ENCODE measurements at places on chromosomes 13 and 19. TPM values are rescaled to one million over a fixed set of nuclear protein-coding genes. Genes with fewer than 3 reads are reported as not detected.
A peak's percentile ranks its signal among the peaks of the same experiment; 100 is the strongest.

Gene PCDH17
- 0.34 TPM for total RNA-seq

Gene KCNJ14
- 0.90 TPM for total RNA-seq

Gene LILRA5
- not detected for total RNA-seq

Gene ZNF675
- total RNA-seq, result 5.9 TPM

Gene ZNF526
- 16.6 TPM for total RNA-seq

Gene PRR36
- total RNA-seq, result 0.38 TPM

Gene ANKRD24
- total RNA-seq, result 0.47 TPM

Gene LYL1
- total RNA-seq, result 0.47 TPM

Gene RNF225
- not detected for total RNA-seq

DNA sequence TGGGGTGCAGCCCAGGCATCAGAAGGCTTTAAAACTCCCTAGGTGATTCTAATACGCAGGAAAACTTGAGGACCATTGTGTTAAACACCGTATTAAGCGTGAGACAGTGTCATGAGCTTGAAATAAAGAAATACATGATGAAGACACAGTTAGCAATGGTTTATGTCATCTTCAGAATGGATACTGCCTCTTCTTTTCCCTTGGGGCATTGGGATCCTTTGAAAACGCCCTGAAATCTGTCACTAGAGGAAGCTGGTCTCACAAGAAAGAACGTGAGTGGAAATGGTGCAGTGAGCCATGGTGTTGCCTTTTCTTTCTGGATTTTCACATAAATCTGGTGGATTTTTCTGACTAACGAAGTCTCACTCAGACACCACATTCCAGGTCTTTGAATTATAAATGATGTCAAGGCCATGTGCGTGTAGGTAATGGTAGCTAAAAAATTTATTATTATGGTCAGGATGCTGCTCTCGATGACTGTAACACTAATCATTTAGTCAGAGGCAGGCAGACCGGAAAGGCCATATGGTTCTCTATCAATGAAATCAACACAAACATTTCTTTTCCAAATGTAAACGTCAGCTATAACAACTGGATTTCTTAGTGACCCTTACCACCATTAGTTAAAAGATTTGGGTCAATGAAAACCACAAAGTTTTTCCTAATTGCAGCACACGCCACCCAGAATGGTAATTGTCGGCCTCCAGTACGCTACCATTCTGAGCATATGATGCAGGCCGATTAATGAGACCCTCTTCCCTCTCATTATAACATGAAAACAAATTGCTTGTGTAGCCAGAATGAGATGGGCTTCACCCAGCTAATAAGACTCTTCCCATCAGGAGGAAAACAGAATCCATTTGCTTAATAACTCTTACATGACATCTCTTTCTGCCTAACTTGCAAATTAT, 105.6 kb downstream of the SLC7A1 start:
- H3K27me3 ChIP-seq, result peaks cover 19% of the 10 kb centered on the region
- DNase-seq, result no peak
- H3K36me3 ChIP-seq, result no peaks in the 10 kb centered on the region
- no peaks in the 10 kb centered on the region for H3K4me1 ChIP-seq
- no peak overlapping the region for H3K27ac ChIP-seq

GRCh38 chr13:99655351-99656091, 154.2 kb downstream of the TM9SF2 start:
- peaks cover 43% of the 10 kb centered on the region for H3K4me1 ChIP-seq
- H3K4me3 ChIP-seq, result no peak overlapping the region
- H3K27me3 ChIP-seq, result no peaks in the 10 kb centered on the region
- no peak for DNase-seq

- H3K27ac ChIP-seq, result no peak overlapping the region
- no peaks in the 10 kb centered on the region for H3K36me3 ChIP-seq
- no peaks in the 10 kb centered on the region for H3K27me3 ChIP-seq
- no peak overlapping the region for H3K4me3 ChIP-seq
- DNase-seq, result no peak
- peaks cover 63% of the 10 kb centered on the region for H3K4me1 ChIP-seq
Measured at GRCh38 chr13:44015811-44016210, 136.1 kb downstream of the LACC1 start.

- H3K4me1 ChIP-seq, result no peaks in the 10 kb centered on the region
- no peak overlapping the region for H3K4me3 ChIP-seq
- H3K36me3 ChIP-seq, result peaks cover 8% of the 10 kb centered on the region
- DNase-seq, result no peak
- H3K27me3 ChIP-seq, result no peaks in the 10 kb centered on the region
Measured at GRCh38 chr19:3644351-3645066, 17.9 kb upstream of the CACTIN start.

- DNase-seq, result no peak
- H3K36me3 ChIP-seq, result peaks cover 3% of the 10 kb centered on the region
- H3K27me3 ChIP-seq, result no peaks in the 10 kb centered on the region
- no peak overlapping the region for H3K4me3 ChIP-seq
- peaks cover 35% of the 10 kb centered on the region for H3K4me1 ChIP-seq
Measured at GRCh38 chr13:43936647-43937046, 56.9 kb downstream of the LACC1 start.

- no peak for DNase-seq
- no peaks in the 10 kb centered on the region for H3K27me3 ChIP-seq
- peak overlapping the region; percentile 68 for H3K27ac ChIP-seq
Measured at GRCh38 chr19:46928951-46929350, 68.2 kb downstream of the ARHGAP35 start.

DNA sequence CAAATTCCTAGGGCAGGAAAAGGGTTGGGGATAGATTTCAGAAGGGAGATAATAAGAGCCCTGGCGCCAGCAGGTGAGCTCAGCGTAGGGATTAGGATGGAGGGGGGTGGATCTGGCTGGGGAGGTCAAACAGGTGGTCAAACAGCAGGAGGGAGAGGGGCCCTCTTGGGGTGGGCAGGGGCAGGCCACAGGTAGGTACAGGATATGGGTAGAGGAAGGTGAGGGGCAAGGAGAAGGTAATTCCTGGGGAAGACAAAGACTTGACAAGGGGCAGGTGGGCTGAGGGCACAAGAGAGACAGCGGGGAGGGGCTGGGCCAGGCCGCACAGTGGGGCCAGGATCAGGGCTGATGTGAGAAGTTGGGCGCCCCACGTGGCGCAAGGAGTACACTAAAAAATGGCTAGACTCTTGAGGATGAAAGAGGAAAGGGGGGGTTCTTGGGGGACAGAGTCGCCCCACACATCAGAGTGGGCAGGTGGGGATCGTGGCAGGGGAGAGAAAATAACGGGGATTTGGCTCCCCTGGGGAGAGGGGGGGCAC, 713 bp downstream of the KRI1 start:
- H3K27me3 ChIP-seq, result no peaks in the 10 kb centered on the region
- H3K27ac ChIP-seq, result peak overlapping the region; percentile 88
- no peak for DNase-seq
- H3K36me3 ChIP-seq, result peaks cover 2% of the 10 kb centered on the region

DNA sequence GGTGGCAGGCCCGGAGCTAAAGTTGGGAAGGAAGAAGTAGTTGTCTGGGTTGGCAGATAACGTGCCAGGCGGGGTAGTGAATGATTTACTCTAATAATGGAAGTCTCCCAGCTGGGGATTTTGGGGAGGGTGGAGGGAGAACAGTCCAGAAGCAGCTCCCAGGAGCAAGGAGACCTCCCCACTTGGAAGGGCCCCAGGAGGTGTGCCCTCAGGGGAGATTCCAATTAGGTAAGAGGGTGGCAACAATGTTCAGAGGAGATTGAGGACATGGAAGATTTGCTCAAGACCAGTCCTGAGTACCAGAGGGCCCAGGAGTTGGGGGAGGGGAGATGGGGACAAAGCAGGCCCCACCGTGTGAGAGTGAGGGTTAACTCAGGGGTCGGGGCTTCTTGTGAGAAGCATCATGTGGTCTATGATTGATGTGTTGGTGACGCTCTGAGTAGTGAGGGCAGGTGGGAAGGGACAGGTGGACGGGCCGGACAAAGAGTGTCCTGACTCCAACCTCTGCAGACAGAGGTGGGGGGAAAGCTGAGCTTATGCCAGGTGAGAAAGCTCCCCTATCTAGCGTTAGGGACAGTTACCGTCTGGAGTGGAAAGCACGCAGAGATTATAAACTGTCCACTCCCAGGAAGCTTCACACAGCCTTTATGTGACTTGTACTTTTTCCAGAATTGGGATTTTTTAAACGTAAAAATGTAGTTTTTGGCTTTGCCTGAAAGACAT, 3.5 kb downstream of the SPINT2 start:
- no peaks in the 10 kb centered on the region for H3K27me3 ChIP-seq
- H3K4me3 ChIP-seq, result no peak overlapping the region
- no peaks in the 10 kb centered on the region for H3K36me3 ChIP-seq
- no peak for DNase-seq
- H3K27ac ChIP-seq, result no peak overlapping the region
- H3K4me1 ChIP-seq, result peaks cover 55% of the 10 kb centered on the region

- H3K36me3 ChIP-seq, result peaks cover under 1% of the 10 kb centered on the region
- H3K4me3 ChIP-seq, result no peak overlapping the region
- no peak for DNase-seq
- H3K27me3 ChIP-seq, result peaks cover 11% of the 10 kb centered on the region
- peaks cover 19% of the 10 kb centered on the region for H3K4me1 ChIP-seq
Measured at GRCh38 chr19:42129399-42130253, 2.6 kb downstream of the POU2F2 start.

- H3K27ac ChIP-seq, result no peak overlapping the region
- no peak for DNase-seq
Measured at GRCh38 chr13:85541476-85541875, 257.7 kb downstream of the SLITRK6 start.

GRCh38 chr13:83905641-83906040, 23.4 kb upstream of the SLITRK1 start:
- no peak overlapping the region for H3K27ac ChIP-seq
- H3K4me1 ChIP-seq, result no peaks in the 10 kb centered on the region
- no peaks in the 10 kb centered on the region for H3K27me3 ChIP-seq
- no peak for DNase-seq

- H3K4me3 ChIP-seq, result no peak overlapping the region
- H3K27ac ChIP-seq, result no peak overlapping the region
Measured at GRCh38 chr13:47256618-47257017, 359.8 kb upstream of the HTR2A start.

DNA sequence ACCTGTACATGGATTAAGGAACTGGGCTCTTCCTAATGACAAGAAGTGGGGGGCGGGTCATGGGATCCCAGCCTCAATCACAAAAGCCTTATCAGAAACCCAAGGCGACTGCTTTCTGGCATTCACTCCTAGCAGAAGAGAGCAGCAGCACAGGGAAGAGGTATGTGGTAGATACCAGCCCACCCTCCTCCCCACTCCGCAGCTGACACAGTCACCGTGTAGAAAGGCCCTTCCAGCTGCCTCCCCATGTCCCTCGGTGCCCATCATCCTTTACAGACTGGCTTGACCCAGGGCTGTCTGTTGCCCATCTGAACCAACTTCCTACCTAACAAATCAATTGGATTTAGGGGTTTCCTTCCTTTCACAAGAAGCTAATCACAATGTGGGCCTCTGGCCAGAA, 3.1 kb upstream of the DHRS12 start:
- H3K27me3 ChIP-seq, result no peaks in the 10 kb centered on the region
- peaks cover 31% of the 10 kb centered on the region for H3K4me1 ChIP-seq
- no peak overlapping the region for H3K4me3 ChIP-seq
- no peaks in the 10 kb centered on the region for H3K36me3 ChIP-seq

DNA sequence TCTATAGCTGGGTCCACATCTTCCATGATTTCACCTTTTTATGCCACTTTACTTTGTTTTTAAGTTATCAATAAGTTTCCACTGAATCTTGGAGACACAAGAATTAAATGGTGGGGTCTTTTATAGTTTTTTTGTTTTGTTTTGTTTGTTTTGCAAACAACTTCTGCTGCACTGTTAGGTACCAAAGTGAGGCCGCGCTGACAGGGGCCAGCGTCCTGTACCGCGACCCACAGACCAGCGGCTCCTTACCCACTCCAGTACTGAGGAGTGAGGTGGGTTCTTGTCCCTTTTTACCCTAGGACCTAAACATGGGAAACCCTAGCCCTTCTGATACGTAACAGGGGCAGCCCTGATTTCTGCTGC, 75.8 kb upstream of the MCF2L start:
- H3K4me1 ChIP-seq, result peaks cover 10% of the 10 kb centered on the region
- H3K36me3 ChIP-seq, result no peaks in the 10 kb centered on the region
- H3K27ac ChIP-seq, result peak overlapping the region; percentile 76
- DNase-seq, result peak; percentile 22
- H3K4me3 ChIP-seq, result peak overlapping the region; percentile 44
- peaks cover 26% of the 10 kb centered on the region for H3K27me3 ChIP-seq

Data from chondrocyte (in vitro differentiated cells).